Common myeloid progenitor, CD34-positive (primary cell): ENCODE measurements at places on chromosomes 6 and 20.

DNA sequence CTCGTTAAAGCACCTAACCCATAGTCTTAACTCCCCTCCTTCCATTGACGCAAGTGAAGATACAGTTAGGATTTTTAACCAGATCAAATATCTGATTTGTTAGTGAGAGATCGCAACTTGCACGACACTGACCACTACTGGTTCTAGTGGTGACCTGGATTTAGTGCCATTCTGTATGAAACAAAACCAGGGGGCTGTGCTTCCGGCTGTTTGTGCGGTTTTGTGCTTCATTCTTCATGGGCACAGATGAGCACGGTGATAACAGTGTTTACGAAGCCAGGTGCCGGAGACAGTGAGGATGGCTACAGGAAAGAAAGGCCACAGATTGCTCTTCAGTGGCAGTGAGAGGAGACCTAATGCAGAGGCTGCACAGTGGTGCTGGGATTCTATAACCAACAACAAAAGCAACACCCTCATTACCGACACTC is 75.5 kb downstream of the NOL4L start:
- DNase-seq: peak; percentile 97

GRCh38 chr6:21591446-21591845 is 2.1 kb upstream of the SOX4 start:
- DNase-seq: no peak

DNA sequence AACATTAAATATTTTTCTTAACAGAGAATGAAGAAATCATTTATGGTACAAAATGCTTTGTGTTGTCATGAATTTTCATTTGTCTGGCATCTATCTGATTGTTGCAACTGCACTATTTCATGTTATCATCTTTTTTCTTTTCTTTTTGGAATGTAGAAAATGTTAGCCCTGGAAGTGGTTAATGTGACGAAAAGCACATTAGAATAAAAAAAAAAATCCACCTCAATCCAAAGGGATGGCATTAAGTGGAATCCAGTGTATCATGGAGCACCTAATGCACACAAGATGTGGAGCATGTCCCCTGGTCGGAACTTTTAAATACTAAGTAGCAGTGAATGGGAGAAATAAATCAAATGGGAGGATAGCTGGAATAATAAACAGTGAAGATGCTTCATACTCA is 172.9 kb upstream of the MCHR2 start:
- no peak for DNase-seq

GRCh38 chr20:986733-987355 is 15.3 kb downstream of the RSPO4 start:
- peak; percentile 9 for DNase-seq

DNA sequence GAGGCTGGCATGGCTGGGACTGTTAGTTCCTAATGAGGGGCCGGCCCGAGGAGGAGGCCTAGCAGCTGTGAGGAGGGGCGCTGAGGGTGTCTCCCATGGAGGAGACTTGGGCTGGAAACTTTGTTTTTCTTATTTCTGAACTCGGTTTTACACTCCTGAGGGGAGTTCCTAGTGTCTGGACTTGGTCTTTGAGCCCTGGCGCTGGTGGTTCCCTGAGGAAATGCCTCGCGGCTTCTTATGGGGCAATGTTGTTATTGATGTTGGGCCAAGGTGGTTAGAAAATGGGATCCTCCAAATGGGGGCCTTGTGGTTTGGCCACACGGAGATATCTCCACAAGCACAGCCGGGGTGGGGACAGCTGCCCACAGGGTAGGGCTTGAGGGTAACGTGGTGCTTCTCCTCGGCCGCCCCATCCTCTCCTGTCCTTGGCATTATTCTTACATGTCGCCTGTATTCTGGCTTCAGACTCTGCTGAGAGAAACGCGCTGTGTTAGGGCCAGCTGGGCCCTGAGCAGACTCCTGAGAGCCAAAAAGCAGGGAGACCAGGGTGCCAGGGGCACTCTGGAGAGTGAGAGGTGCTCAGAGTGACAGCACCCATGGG is 136.9 kb downstream of the FOXO3 start:
- DNase-seq: no peak

GRCh38 chr20:25206063-25206403 is 10.5 kb downstream of the ENTPD6 start:
- no peak for DNase-seq

DNA sequence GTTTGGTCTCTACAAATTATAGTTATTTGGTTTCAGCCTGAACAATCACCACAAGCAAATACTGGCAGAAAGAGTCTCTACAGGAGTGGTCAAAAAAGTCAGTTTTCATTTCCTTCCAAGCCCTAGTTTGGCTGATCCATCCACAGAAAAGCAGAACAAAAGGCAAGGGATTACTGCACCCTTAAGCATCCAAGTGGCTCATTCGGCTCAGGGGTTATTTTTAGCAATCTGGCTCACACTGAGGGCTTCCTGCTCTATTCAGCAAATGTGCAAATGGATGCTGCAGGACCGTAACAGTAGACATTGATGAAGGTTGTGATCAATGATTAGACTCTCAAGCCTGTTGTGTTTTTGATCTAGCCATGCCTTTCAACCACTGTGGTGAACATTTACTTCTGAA is 62.2 kb upstream of the FABP7 start:
- peak; percentile 58 for DNase-seq

GRCh38 chr6:147135211-147135681 is 69.0 kb upstream of the STXBP5 start:
- DNase-seq: peak; percentile 58

DNA sequence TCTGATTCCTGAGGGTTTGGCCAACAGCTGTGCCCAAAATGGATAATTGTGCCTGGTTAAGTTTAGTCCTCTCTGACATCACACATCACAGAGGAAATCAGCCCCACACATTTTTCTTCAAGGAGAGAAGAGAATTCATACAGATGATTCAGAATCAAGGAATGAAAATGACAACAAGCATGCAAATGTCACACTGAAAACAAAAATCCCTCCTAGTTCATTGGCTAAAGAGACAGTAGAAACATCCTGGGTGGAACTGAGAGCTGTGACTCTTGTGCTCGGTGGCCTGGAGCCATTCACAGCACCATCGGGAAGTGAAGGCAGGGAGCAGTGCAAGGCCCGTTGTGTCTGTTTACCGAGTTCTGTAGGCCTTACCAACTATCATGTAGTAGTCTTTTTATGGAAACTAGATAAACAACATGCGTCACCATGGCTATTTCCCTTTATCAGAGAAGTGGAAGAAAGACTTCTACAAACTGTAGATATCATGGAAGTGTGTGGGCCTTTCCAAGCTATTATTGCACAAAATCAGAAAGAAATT is 81.7 kb upstream of the TENT5A start:
- no peak for DNase-seq

DNA sequence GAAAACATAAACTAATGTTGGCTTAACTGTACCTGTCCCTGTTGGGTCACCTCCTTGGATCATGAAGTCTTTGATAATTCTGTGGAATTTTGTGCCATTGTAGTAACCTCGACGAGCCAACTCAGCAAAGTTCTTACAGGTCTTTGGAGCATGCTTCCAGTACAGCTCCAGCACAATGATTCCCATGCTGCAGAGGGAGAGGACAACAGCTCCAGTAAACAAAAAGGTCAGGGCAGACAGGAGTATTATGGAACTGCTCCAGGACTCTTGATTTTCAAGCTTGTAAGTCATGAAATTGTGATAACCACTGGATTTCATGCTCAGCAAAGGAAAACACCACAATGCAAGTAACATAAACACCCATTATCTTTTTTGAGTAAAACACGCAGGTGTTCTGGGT is 2.9 kb downstream of the PPIL1 start:
- no peak for DNase-seq

DNA sequence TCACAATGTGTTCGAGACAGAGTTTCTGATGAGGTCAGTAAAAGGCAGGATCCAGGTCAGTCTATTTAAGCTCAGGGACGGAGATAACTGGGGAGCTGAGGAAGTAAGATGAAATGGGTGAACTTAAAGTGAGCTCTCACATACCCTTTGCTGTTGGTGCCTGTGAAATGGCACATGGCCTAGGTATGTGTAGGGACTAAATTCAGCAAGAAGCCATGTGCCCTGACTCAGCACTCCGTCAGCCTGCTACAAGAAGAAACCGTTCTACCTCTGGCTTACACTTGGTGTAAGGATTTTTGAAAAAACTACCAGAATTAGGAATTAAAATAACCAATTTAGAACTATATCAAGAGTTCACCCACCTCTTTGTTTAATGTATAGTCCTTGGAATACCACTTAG is 41.1 kb upstream of the TRDN start:
- no peak for DNase-seq

DNA sequence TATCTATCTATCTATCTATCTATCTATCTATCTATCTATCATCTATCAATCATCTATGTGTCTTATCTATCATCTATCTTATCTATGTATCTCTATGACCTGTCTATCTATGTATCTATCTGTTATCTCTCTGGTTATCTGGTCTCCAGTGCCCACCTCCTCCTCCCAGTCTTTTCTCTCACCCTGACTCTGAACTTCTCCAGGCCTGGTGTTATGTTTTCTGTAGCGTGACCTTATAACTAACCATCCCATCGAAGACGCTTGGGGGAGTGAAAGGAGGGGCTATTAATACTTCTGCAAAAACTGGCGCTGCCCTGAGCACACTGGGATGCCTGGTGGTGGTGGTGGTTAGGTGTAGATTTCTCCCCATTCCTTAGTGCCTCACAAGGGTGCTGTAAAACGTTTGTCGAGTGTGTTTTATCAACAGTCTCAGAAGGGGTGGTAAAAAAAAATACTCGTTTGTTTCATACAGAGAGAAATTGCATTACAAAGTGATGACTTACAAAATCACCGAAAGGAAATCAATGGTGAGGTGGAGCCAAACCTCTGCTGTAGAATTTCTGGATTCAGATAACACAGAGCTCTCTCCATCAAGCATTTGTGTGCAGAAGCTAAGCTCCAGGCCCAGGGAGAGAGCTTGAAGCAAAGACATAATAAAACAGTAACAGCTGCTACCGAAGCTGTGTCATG is 156.2 kb downstream of the BCAS1 start:
- peak; percentile 71 for DNase-seq

- no peak for DNase-seq
Measured at GRCh38 chr6:134870677-134871498, 79.0 kb downstream of the ALDH8A1 start.

- no peak for DNase-seq
Measured at GRCh38 chr6:144139817-144140216, 10.5 kb upstream of the STX11 start.

- no peak for DNase-seq
Measured at GRCh38 chr6:133502441-133503335, 261.5 kb downstream of the EYA4 start.

DNA sequence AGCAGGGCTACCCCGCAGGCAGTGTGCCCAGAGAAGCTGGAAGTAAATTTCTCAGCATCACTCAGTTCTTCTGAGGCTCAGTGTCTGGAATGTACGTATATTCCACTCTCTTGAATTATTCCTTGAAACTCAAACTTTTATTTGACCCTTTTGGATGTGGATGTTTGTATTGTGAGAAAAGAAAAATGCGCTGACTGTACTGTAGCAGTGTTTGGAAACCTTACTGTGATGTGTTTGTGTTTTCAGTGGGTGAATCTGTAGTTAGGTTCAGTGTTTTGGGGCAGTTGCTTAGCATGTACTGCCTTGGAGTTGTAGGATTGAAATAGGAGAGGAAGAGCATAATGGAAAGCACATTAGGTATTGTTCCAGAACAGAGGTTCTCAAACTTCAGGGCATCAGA is 13.5 kb downstream of the TIAM2 start:
- no peak for DNase-seq

GRCh38 chr6:139553916-139554315 is 179.5 kb upstream of the CITED2 start:
- DNase-seq: no peak

GRCh38 chr6:111564482-111564945 is 41.2 kb downstream of the TRAF3IP2 start:
- DNase-seq: peak; percentile 46

DNA sequence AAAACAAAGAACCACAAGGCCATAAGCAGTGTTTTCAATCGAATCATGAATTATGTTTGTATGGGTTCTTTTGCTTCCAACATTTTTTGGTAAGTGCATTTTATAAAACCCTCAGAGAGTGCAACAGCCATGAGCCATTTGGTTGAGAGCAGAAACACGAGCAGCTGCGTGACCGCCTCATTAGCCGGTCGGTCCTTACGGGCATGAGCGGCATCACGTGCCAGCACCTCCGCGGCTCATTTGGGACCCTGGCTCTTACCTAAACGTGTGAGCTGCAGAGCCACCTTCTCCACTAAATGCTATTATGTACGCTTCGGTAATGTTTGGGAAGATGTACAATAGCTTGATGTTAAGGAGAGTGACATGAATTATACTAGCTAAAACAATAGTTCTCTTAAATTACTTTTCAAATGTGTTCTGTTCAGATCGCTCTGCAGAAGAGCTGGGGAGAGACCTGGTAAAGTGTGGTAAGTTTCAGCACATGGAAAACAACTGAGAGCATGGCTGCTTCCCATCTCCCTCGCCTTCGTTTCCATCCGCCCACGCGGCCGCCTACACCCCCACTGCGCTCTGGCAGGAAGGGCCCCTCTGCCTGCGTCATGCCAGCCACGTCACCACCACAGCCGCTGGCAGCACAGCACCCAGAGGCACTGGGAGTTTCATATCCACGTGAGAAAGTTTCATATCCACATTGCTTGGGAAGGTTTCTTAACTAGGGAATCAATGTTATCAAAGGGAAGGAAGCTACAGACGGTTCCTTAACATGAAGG is 23.7 kb upstream of the PDE10A start:
- no peak for DNase-seq
